ENCODE measurements at places on chromosomes 4 and X.
A peak's percentile ranks its signal among the peaks of the same experiment; 100 is the strongest.

GRCh38 chrX:136106920-136107528 is 40.3 kb upstream of the FHL1 start:
- DNase-seq: no peak

DNA sequence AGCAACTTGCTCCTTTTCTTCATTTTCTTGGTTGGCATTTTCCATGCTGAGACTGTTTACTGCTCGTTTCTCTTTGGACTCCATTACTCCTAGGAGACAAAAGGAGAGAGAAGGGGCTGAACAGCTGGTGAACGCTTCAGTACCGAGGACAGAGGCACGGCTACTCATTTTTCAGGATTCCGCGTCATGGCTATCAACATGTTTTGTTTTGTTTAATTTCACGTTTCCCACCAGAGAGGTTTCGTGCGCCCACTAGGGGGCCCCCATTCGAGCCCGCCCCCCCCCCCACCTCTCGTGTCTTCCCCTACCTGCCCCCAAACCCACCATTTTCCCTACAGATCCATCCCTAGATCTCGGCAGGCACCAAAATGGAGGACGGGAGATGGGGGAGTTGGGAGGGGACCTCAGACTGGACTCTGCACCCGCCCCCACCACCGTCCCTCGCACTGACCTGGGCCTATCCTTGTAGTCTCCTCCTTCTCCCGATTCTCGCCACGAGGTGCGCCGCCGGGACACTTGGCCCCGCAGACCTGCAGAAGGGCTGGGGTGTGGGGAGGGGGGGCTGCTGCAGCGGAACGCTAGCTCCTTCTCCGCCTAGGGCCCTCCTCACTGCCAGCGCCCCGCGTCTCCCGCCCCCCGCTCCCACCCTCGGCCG is 653 bp downstream of the BEX1 start:
- no peak for DNase-seq

DNA sequence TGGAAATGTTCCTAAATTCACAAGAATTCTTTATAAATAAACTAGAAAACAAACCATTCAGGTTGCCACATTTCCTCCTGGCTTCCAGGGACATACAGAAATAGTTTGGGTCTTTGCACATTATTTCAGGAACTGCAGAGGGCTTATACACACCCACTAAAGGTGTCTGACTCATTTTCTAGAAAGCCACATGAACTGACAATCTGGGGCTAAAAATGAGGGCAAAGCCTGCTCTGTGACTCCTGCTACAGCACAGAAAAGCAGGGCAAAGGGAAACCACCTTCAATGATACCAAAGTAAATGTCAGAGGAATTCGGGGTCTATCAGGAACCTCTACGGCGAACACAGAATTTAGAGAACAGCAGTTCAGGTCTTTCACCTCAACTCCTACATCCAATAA is 112.2 kb upstream of the MAP3K15 start:
- DNase-seq: peak; percentile 35

GRCh38 chr4:138485498-138485897 is 243.3 kb upstream of the SLC7A11 start:
- DNase-seq: no peak

- no peak for DNase-seq
Observed at GRCh38 chrX:14963447-14964236, 90.4 kb downstream of the MOSPD2 start.

- DNase-seq: no peak
Observed at GRCh38 chr4:55132775-55133174, 7.4 kb upstream of the KDR start.

DNA sequence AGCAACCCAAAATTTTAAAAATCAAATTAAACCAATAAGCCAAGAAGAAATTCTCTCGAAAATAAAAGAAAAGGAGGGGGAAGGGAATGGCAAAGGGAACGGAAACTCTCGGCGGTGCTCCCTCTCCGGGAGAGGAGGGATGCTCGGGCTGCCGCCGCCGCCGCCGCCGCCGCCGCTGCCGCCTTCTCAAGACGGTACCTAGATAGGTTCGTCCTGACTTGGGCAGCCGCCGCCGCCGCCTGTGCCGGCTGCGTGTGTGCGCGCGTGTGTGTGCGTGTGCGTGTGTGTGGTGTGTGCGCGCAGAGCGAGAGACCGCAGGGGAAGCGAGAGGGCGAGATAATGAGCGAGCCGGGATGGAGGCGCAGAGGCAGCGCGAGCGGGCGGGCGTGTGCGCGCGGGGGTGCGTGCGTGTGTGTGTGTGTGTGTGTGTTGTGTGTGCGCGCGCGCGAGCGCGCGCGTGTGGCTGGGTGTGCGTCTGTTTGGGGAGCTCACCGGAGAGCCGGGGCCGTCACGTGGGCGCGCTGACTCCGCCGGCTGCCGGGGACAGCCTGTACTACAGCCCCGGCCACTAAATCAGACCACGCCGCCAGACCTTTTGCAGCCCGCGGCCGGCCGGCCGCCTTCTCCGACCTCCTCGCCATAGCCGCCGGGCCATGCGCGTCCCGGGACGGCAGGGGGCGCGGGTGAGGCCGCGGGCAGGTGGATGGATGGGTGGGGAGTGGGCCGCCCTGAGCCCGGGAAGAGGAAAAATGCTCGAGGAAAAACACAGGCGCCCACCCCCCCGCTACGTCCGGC is 111.6 kb downstream of the DHX15 start:
- peak; percentile 63 for DNase-seq

GRCh38 chr4:145299380-145300076 is 119.1 kb upstream of the OTUD4 start:
- peak; percentile 17 for DNase-seq

GRCh38 chrX:100263650-100264049 is 146.4 kb downstream of the PCDH19 start:
- DNase-seq: no peak

- no peak for DNase-seq
Observed at GRCh38 chrX:10401239-10401638, 219.1 kb downstream of the MID1 start.

DNA sequence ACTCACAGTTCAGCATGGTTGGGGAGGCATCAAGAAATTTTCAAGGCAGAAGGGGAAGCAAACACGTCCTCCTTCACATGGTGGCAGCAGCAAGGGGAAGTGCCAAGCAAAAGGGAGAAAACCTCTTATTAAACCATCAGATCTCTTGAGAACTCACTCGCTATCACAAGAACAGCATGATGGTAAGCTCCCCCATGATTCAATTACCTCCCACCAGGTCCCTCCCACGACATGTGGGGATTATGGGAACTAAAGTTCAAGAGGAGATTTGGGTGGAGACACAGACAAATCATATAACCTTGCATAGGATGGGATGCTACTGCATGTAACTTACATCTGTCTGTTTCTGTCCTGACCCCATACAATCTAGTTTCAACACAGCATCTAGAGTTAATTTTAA is 511.8 kb upstream of the ARX start:
- no peak for DNase-seq

DNA sequence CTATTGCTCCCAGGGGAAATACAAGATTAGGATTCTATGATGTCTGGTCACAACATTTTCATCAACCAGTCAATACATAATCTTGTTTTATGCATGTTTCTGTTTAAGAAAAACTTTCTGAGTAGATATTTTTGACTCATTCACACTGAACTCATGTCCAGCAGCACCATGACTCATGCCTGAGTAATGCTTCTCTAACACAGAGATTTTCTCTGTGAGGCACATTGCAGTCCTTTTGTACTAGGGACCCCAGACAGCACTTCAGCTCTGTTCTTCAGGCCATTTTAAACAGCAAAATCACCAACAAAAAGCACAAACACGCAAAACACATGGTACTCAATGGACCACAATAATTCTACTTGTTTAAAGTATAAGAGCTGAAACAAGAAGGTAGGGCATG is 83.6 kb downstream of the MXRA5 start:
- DNase-seq: no peak

GRCh38 chrX:133601116-133601515 is 185.8 kb upstream of the GPC4 start:
- no peak for DNase-seq

- DNase-seq: no peak
Observed at GRCh38 chr4:105594099-105595010, 41.9 kb downstream of the ARHGEF38 start.

- no peak for DNase-seq
Observed at GRCh38 chr4:58453956-58454355, 1343.8 kb upstream of the IGFBP7 start.

- DNase-seq: no peak
Observed at GRCh38 chr4:112141366-112142138, 3.7 kb upstream of the FAM241A start.

- no peak for DNase-seq
Observed at GRCh38 chr4:109615742-109616141, 55.7 kb downstream of the MCUB start.

GRCh38 chr4:80798082-80798481 is 232.4 kb upstream of the BMP3 start:
- DNase-seq: no peak

DNA sequence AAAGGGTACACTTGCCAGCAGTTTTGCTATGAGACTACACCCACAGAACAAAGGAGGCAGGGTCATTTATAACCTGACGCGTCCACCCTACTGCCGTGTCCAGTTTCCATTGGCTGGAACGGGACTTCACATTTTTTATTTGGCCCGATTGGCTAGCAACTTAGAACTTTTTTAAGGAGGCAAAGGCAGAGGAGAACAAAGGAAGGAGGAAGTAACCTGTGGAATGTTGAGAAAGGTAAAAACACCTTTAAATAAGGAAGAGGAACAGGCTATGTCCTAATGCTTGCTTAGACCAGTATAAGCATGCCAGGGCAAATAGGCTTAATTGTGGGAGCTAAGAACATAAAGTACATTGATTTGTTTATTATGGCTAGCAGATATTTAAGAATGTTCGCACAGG is 18.7 kb downstream of the KDM6A start:
- DNase-seq: no peak

DNA sequence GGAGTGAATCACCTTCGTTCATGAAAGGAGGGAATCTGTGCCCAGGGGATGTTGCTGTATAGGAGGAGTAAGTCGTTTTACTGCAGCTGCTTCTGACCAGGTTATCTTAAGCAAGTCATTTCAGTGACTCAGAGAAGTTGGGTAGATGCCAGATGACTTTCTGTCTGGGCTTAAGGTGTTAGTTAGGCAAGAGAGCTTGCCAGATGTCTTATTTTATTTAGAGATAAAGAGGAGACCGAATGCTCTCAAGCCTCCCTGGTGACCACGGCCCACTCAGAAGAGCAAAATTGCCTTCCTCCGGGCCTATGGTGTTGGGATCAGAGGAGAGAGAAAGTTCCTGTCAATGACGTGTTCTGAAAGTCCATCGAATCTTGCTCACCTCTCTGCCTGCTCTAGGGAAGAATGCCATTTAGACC is 16.3 kb upstream of the ZNF827 start:
- no peak for DNase-seq

GRCh38 chrX:11193035-11193469 is 81.9 kb downstream of the HCCS start:
- no peak for DNase-seq

DNA sequence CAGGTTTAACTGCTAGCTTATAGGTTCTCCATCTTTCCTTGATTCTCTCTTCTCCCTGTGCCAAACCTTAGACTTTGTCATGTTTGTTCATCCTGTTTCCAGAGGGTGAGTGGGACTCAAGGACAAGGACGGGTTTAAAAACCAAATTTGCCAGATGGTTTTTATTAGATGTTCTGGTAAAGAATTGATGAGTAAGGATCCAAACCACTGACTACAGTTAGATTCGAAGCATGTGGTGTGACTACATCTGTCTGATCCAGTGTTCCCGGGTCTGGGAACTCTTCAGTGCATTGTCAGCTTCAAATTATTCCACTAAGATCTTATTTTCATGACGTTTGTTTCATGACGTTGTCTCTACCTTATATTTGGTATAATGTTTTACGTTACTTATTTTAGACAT is 37.5 kb downstream of the MTMR1 start:
- no peak for DNase-seq

DNA sequence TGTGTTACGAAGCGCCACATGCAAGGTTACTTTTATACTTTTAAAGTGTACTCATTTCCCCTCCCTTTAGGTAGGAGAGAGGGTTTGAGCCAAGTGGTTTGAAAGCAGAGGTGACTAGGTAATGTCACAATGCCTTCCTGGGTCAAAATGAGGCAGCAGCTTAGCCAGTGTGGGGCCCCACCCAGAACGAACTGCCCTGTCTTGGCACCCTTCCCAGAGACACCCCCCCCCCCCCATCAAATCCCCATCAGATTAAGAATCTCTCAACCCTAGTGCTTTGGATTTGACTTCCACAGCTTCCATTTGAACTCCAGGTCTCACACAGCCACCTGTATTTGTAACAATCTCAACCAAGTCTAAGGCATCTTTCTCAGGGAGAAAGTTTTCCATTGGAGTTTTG is 31.1 kb downstream of the BCOR start:
- DNase-seq: no peak

DNA sequence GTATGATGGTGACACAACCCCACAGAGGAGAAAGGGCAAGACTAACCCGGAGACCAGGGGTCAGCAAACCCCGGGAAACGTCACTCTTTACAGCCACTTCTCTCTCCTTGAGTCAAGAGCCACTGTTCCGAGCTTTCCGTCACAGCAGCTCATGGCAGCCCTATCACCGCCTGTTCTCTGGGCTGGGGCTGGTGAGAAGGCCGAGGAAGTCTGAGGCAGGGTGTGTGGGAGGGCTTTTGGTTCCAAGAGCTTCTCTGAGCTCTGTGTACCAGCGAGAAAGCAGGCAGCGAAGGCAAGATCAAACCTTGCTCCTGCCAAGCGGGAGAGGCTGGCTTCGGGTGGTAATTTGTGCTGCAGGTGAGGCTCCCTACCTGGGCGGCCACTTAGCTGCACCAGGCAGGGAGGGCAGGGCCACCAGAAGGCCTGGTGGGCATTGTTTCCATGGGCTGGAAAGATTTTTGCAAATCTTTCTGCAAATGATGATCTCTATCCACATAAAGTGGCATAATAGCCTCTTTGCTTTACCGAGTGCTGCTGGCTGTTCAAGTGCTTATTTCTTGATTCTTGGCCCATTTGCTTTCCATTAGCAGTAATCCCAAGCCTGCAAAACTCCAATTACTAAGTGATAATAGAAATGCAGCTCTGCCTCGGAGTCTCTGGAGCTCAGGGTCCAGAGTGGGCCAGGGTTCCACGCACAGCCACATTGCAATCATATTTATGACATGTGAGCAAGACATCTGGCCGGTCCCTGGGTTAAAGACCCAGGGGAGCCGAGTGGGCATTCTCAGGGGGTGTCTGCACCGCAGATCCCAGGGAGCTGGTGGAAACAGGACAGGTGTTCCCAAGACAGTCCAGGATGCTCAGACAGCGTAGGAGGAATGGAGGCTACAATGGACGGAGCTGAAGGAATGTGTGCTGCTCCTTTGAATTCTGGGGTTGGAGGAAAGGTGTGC is 41.5 kb downstream of the DCTD start:
- DNase-seq: no peak

DNA sequence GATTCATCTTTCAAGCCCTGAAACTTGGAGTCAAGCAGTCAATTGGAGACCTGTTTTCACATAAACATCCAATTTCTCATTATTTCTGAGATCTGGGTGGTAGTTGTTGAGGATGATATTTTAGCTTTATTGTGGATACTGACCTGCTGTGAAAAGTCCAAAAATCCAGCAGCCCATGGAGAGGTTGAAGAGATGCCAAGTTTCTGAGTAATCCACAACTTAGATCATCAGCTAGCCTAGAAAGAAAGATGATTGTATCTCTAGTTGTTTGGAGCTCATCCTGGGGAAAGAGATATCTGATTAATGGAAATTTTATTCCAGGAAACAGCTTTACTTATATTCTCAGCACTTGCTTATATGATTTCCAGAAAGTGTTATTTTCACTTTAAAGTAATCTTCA is 48.6 kb upstream of the DCX start:
- DNase-seq: no peak

Data from CD4-positive, alpha-beta T cell treated with Interleukin-4 for 4 hours (primary cell).